ENCODE measurements at places on chromosomes 7 and 10.

- DNase-seq: no peak
Measured at GRCh38 chr7:105613611-105614330, 32.5 kb upstream of the EFCAB10 start.

- DNase-seq: no peak
Measured at GRCh38 chr10:113061054-113061430, 111.0 kb downstream of the TCF7L2 start.

- no peak for DNase-seq
Measured at GRCh38 chr7:127581716-127582115, 3.7 kb downstream of the GCC1 start.

GRCh38 chr7:75915416-75916156 is 631 bp downstream of the POR start:
- DNase-seq: peak; percentile 47

GRCh38 chr10:12978891-12979290 is 22.6 kb downstream of the CCDC3 start:
- DNase-seq: no peak
